ENCODE measurements at places on chromosomes 11 and 22.

DNA sequence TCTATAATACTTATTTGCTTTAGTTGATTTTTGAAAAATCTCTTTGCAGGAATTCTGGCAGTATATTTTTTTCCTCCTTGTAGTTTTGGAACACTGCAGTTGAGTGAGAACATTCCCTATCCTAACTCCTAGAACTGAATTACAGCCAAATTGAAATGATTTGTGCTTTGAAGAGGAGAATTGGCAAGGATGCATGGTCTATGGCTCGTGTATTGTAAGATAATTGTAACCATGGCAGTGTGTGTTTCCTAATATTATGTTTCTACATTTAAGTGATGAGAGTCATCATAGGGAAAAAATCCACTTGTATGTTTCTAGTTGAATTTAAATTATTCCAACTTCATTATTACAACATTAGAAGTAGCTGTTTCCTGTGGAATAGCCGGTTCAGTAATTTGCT lies 80.9 kb upstream of the MYO18B start:
- no peak for DNase-seq

- DNase-seq = no peak
These were observed 109.5 kb downstream of the DBX1 start for GRCh38 chr11:20050551-20051333.

- DNase-seq = no peak
These were observed 25.1 kb upstream of the CAVIN3 start for GRCh38 chr11:6345366-6345765.

DNA sequence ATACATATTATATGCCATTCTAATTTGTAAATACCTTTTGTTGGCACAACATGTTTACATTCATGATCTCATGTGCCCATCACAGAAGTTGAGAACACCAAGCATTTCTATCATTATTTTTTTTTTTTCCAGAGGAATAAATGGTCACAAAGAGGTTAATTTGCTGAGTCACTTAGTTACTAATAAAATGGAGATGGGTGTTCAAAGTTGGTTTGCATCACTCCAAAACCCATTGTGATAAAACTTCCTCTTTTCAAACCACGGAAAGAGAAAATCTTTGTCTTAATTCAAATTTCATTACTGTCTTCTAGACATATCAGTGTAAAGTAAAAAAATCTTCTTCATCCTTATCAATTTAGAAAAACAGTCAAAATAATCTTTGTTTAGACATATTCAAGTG lies 636.8 kb upstream of the CCDC179 start:
- DNase-seq = no peak

GRCh38 chr11:67494371-67495233 lies 10.6 kb downstream of the PITPNM1 start:
- DNase-seq = no peak

DNA sequence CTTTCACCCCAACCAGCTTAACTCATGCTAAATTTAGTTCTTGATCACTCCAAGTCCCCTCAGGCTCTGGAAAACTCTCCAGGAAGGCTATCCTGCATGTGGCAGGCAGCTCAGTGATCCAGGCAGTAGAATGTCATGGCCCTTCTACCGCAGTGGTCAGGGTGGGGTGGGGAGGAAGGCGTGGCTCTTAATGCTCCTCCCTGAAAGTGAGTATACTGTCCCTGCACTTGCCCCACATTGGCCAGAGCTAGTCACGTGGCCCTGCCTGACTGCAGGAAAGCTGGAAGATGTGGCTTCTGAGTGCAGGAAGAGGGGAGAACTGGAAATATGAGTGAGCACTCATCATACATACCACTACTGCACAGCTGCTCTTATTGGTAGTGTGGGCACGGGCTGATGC lies 102.1 kb downstream of the GRAMD1B start:
- DNase-seq = no peak

GRCh38 chr22:30803679-30804078 lies 109.0 kb downstream of the OSBP2 start:
- no peak for DNase-seq

DNA sequence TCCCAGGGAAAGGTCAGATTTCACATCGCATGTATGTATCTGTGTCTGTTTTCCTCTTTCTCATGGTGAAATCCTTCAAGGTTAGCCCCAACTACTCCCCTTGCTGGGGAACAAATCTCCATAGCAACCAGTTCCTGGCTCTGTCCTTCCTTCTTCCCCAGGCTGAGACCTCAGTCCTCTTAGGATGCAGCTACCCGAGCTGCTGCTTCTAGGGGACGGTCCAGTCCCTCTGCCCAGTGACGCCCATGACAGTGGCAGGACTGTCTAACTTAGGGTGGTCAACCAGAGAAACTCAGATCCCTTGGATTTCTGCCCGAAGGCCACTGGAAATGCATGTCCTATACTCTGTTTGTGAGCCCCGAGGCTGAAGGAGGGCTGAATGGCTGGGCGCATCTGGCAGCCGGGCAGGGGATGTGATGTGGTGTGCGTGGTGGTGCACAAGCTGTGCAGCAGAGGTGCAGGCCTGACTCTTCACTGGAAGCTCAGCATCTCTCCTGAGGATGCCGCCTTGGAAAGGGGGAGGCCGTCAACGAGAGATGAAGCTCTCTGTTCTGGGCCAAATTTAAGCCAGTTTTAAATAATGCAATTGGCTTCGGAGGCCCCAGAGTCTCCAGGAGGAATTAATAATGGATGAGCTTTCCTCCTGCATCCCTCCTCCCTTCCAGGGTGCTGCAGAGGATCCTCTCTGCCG lies 118.7 kb upstream of the B3GAT1 start:
- no peak for DNase-seq
